ENCODE measurements at places on chromosomes 2 and 18. TPM values are rescaled to one million over a fixed set of nuclear protein-coding genes. Genes with fewer than 3 reads are reported as not detected.

- no peak for DNase-seq
- no peaks in the 10 kb centered on the region for H3K36me3 ChIP-seq
- no peaks in the 10 kb centered on the region for H3K4me1 ChIP-seq
- no peak overlapping the region for H3K27ac ChIP-seq
- no peaks in the 10 kb centered on the region for H3K27me3 ChIP-seq
- no peak overlapping the region for H3K4me3 ChIP-seq
Observed at GRCh38 chr2:236689981-236690380, 120.4 kb downstream of the ACKR3 start.

DNA sequence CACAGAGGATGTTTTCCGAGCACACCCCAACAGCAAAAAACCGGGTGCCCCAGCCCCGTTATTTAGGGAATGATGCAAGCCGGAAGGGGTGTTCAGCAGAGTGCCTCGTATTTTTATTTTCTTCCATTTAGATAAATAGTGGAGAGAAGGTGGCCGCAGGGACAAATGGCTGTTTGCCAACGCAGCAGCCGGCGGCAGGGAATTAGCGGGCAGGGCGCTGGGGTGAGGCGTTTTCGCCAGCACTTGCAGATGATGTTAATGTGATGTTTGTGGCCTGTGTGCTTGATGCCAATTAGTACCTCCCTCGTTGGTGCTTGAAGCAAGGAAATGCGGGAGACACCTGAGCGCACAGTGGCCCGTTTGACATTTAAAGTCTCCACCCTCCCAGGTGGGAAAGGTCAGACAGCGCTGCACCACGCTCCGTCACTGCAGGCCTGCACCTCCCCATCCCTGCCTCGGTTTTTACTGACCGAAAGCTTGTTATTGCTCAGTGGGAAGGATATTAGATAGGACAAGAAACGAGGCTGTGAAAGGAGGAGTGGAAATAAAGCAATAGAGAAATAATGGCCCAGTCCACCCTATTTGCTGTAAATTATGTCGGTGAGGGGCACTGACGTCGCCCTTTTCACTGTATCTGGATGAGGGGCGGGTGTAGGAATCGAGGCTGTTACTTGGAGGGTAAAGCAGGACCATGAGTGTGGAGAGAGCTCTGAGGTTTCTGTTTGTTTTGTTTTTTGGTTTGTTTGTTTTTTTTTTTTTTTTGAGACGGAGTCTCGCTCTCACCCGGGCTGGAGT lies 39.1 kb downstream of the NFATC1 start:
- H3K4me1 ChIP-seq, result no peaks in the 10 kb centered on the region
- no peak overlapping the region for H3K4me3 ChIP-seq
- no peaks in the 10 kb centered on the region for H3K27me3 ChIP-seq
- no peak overlapping the region for H3K27ac ChIP-seq
- H3K36me3 ChIP-seq, result peaks cover 3% of the 10 kb centered on the region

DNA sequence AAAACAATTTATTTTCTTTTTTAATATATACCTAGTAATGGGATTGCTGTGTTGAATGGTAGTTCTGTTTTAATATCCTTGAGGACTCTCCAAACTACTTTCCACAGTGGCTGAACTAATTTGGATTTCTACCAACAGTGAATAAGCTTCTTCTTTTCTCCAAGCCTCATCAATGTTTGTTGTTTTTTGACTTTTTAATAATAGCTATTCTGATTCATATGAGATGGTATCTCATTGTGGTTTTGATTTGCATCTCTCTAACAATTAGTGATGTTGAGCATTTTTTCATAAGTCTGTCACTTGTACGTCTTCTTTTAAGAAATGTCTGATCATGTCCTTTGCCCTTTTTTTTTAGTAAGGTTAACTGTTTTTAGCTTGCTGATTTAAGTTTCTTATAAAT lies 863.3 kb downstream of the CNTNAP5 start:
- no peak overlapping the region for H3K27ac ChIP-seq
- no peaks in the 10 kb centered on the region for H3K27me3 ChIP-seq
- no peak for DNase-seq
- no peak overlapping the region for H3K4me3 ChIP-seq
- H3K36me3 ChIP-seq, result no peaks in the 10 kb centered on the region

DNA sequence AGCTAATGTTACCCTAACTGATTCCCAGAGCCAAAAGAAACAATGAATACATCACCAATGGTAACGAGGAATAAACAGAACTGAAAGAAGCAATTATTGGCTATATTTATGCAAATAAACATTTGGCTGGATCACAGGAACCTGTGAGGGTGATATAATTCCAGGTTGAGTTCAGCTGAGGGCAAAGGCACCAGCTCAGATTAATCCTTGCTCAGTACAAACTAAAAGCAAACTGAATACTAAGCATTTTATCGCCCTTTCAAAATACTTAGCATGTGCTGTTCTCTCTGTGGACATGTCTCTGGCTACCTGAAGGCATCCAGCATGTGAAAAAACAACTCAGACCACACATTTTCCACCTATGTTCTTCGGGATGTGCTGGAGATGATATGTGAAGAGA lies 791.7 kb downstream of the METTL4 start:
- H3K27ac ChIP-seq, result no peak overlapping the region
- DNase-seq, result no peak
- no peaks in the 10 kb centered on the region for H3K36me3 ChIP-seq
- H3K27me3 ChIP-seq, result no peaks in the 10 kb centered on the region
- no peaks in the 10 kb centered on the region for H3K4me1 ChIP-seq

DNA sequence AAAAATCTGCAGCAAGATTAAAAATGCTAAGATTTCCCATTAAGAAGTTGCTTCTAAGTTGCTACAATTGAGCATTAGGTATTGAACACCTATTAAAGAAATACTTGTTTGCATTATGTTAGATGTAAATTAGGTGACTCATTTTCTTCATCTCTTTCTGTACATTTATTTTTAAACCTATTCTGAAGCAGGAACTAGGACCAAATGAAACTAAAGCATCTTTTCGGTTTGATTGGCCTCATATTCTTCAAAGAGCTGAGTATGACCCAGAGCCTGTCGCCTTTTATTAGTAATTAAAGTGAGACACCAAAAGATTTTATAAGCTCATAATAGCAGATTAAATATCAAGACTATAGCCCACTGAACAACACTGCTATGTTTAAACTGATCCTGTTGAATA lies 83.4 kb upstream of the ZEB2 start:
- H3K4me3 ChIP-seq, result no peak overlapping the region
- H3K27me3 ChIP-seq, result no peaks in the 10 kb centered on the region
- H3K27ac ChIP-seq, result no peak overlapping the region
- no peaks in the 10 kb centered on the region for H3K36me3 ChIP-seq
- H3K4me1 ChIP-seq, result no peaks in the 10 kb centered on the region

DNA sequence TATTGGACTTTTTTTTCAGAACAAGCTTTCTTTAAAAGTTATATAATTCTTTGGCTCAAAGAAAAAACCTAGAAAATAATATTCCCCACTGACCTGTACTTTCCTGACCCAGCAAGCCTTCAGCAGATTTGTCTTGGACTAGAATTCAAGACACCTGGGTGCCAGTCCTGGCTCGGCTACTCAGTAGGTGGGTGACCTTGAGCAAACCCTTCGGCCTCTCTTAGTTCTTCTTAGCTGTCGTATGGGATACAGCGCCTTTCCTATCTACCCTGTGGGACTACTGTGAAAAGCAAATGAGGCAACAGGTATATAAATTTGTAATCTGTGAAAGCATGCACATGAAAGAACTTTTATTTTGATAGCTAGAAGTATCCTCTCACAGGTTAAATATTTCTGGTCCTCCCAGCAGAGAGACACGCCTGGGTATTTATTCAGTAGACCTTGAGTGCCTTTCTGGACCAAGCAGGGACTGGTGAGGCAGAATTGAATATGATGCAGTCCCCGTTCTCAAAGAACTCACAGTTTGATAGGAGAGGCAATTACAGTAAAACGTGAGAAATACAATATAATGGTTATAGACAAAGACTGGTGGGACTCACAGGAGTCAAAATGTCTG lies 69.4 kb upstream of the EPAS1 start:
- no peaks in the 10 kb centered on the region for H3K27me3 ChIP-seq
- no peak for DNase-seq
- H3K27ac ChIP-seq, result no peak overlapping the region
- H3K4me1 ChIP-seq, result peaks cover 17% of the 10 kb centered on the region
- H3K4me3 ChIP-seq, result no peak overlapping the region
- no peaks in the 10 kb centered on the region for H3K36me3 ChIP-seq

DNA sequence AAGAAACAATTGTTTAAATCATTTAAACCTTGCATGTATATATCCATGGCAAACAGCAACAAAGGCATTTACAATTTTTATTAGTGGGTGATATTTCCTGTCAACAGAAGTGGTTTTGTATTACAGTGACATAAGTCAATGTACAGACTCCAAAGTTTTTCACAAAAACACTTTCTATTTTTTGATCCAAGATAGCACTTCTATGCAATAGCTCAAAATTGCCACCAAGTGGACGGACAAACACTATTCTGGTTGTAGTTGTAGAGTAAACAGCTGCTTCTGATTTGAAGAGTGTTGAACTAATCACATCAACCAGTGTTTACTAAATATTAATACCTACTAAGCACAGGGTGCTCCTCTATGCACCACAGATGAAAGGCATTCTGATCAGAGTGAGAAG lies 421.4 kb downstream of the NCKAP5 start:
- no peaks in the 10 kb centered on the region for H3K27me3 ChIP-seq
- no peaks in the 10 kb centered on the region for H3K36me3 ChIP-seq
- no peak overlapping the region for H3K27ac ChIP-seq
- no peaks in the 10 kb centered on the region for H3K4me1 ChIP-seq
- no peak for DNase-seq

DNA sequence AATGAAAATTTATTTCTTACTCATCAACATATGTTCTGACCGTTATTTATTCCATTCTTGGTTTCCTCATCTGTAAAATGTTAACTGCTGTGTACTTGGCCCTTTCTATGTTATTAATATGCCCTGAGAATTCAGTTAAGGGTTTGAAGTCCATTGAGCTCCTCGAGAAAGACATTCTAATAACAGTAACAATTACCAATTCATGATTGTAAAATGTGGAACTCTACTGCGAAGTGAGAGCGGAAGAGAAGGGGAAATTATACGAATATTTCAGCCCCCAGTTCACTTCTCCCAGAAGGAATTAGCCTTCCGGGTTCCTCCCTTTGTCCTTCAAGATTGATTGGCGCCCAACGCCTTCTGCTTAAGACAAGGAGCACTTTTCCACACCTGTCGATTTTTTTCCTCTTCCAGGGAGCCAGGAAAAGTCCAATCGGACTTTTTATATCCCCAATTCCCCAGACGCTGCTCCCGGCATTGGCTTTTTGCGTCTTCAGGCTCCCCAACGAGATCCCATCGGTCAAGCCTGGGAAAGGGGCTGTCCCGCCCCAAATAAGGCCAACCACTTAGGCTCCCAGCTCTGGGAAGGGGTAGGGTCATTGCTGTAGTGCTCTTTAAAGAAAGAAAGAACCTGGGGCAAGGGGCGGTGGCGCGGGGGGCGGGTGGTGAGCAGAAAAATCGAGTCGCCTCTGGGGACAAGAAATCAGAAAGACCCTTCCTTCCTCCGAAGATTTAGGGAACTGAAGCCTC lies 1.6 kb downstream of the DSC2 start:
- DNase-seq, result peak; percentile 78
- H3K27ac ChIP-seq, result peak overlapping the region; percentile 100
- peak overlapping the region; percentile 82 for H3K4me3 ChIP-seq

DNA sequence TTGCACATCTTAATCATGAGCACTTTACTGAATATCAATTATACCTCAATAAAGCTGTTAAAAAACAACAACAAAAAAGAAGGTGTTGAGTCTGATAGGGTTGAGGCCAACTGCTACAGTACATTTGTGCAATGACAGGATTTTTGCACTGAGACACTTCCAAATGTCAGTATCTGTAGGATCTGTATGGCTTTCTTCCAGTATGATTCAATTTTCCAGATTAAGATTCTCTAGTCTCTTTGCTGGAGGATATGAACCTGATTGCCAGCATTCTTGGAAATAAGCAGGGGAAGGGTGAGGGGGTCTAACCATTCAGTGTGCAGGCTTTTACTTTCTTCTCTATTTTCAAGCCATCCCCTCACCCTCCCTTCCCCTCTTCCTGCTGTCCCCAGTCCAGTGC lies 85.1 kb downstream of the SEMA4F start:
- H3K4me3 ChIP-seq, result no peak overlapping the region
- no peaks in the 10 kb centered on the region for H3K36me3 ChIP-seq
- H3K27me3 ChIP-seq, result no peaks in the 10 kb centered on the region
- no peak for DNase-seq
- no peak overlapping the region for H3K27ac ChIP-seq

- no peaks in the 10 kb centered on the region for H3K36me3 ChIP-seq
- H3K4me1 ChIP-seq, result no peaks in the 10 kb centered on the region
- H3K27me3 ChIP-seq, result no peaks in the 10 kb centered on the region
- H3K4me3 ChIP-seq, result no peak overlapping the region
- H3K27ac ChIP-seq, result peak overlapping the region; percentile 84
Observed at GRCh38 chr18:55421615-55422419, 166.2 kb downstream of the TCF4 start.

DNA sequence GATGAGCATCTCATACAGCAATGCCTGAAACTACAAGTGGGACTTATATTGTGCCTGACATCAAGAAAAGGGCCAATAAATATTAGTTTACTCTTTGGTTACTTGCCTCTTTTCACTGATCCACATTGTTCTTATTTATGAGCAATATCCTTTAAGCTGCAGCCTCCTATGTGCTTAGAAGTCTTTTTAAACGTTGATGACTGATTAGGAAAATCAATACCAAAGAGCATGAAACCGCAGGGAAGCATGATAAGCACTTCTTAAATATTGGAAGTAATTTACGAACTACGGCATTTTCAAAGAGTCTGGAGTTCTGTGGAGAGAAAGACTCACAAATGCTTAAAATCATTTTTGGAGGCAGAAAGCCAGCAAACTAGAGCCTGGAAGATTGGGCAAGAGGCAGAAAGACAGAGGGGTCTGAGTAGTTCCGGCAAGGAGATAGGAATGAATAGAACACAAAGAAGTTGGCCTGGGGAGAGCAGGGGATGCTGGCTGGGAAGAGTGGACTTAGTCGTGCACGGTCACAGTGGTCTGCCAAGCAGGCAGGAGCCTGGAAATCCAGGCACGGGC lies 122.6 kb upstream of the NOSTRIN start:
- no peak for DNase-seq
- no peak overlapping the region for H3K4me3 ChIP-seq
- H3K4me1 ChIP-seq, result no peaks in the 10 kb centered on the region

GRCh38 chr2:231810905-231811304 lies 24.7 kb downstream of the COPS7B start:
- no peak for DNase-seq
- H3K36me3 ChIP-seq, result peaks cover 24% of the 10 kb centered on the region
- H3K27ac ChIP-seq, result no peak overlapping the region
- H3K4me3 ChIP-seq, result no peak overlapping the region
- H3K27me3 ChIP-seq, result no peaks in the 10 kb centered on the region
- H3K4me1 ChIP-seq, result no peaks in the 10 kb centered on the region

DNA sequence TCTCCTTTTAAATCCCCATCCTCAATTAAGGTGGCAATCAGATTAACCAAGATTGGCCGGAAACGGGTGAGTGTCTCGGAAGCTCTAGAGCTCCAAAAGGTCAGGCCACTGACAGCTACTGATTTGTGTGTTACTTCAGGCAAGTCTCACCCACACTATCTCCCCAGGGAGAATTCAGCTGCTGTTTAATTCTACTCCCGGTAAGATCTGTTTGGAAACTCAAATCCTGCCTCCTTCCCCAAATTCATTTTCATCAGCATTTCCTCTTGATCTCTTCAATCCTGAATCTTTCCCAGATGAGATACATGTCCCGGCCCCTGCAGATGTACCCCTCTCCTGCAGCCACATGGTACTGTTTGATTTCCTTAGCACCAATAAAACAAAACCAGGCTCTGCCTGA lies 34.9 kb downstream of the EFR3B start:
- H3K4me3 ChIP-seq, result no peak overlapping the region
- H3K27me3 ChIP-seq, result no peaks in the 10 kb centered on the region
- no peak overlapping the region for H3K27ac ChIP-seq
- no peaks in the 10 kb centered on the region for H3K36me3 ChIP-seq

SERPINB12 gene
- polyA plus RNA-seq, result not detected

SLC23A3 gene
- polyA plus RNA-seq, result 26.6 TPM

GNAL gene
- 0.81 TPM for polyA plus RNA-seq

UCN gene
- 0.76 TPM for polyA plus RNA-seq

Data from small intestine (tissue), 16 donors.